ENCODE measurements at places on chromosomes 12 and 14.

GRCh38 chr12:131983554-131983953 lies 33.8 kb downstream of the EP400 start:
- DNase-seq: no peak

DNA sequence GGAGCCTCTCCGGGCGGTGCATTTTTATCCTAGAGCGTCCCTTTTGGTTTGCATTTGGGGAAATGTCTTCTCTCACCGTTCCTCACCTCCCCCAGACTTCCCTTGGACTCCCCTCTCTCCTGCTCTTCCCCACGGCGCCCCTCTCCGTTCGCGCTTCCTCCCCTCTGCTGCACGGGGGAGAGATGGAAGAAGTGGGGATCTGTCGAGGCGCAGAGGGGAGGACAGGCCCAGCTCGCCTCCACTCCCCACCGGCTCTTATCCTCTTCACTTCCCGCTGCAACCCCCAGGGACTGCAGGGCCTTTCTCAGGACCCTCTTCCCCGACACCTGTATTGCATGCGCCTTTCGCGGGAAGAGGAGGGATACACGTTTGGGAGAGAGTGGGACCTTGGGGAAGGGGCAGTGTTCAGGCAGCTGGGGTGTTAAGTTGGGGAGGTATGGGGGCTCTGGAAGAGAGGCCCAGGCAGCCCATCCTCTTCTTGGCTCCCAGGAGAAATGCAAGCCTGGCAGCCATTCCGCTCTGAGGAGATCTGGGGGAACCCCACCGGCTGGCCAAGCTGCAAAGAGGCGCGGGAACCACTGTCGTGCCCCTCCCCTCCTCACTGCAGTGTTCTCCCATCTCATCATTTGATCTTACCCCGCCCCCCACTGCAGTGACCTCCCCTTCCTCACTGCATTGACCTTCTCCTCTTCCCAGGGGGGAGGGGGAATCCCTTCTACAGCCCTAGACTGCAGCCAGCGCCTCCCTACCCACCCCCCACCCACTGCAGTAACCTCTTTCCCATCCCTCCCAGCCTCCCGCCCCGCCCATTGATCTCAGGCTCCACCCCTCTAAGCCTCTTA lies 788 bp downstream of the ENO2 start:
- DNase-seq: no peak

DNA sequence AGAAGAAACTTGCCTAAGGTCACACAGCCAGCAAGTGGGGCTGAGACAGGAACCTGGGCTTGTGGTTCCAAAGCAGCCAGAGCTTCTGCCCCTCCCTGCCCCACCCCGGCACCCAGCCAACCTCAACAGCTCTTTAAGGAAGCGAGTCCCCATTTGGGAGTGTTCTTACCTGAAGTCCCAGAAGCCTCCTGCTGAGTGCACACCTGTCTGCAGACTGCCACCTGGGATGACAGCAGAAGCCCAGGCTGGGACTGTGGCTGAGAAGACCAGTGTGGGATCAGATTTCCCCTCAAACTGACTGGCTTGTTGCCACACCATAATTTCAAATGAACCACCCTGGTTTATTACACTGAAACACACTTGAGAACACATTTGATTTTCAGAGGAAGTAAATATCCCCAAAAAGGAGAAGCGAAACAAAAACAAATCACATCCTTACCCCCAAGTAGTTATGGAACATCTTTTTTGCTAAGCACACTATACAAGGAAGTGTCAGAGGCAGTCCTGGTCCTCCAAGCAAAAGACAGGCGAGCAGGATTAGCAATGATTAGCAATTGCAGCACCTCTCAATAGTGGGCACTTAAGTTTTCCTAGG lies 6.3 kb upstream of the RIN3 start:
- DNase-seq: no peak

DNA sequence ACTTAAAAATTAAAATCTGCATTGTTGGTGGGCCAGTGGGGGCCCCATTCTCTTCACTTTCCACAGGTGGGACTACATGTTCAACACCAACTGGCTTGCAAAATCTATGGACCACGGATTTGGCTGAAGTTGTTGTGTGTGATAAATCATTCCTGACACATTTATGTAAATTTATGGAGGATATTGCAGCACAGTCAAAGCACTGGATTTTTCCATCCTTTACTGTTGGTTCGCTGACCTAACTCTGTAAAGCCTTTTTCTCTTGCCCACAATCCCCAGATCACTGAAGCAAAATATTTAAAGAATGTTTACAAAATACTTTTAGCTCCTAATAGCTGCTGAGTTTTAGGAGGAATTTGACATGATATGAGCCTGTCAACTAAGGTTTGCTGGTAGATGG lies 219.7 kb upstream of the PRICKLE1 start:
- DNase-seq: no peak

DNA sequence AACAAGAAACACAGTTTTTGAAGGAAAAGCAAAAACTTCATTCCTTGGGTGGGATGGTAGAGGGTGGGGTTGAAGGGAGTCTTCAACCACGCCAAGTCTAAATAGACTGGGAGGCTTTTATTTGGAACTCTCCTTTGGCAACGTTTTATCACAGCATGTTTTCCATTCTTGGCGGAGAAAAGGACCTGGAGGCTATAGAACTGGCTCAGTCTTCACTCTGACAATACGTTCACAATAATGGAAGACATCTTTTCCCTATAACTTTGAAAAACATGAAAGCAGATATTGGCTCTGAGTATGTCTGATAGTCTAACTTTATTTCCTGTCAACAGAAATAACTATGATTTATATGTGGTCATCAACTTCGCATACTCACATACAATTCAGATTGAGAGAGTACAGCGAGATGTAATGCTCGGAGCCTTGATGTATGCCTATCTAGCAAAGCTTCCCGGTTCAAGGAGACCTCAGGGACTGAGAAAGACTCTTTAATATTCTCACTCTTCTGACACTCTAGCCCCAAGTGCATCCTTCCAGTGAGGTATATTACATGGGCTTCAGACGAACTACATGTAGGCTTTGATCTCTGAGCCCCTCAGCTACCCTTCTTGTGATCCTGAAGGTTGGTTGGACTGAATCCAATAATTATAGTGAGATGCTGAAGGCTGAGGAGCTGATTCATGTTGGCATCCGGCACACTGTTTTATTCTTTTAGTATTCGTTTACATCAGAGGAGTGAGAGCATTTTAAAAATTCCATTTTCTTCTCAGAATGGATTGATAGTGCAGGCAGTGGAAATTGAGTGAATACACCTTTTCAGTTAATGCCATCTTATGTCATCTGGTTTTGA lies 14.0 kb downstream of the TMEM30B start:
- no peak for DNase-seq

GRCh38 chr12:53220694-53221202 lies 11.3 kb downstream of the RARG start:
- DNase-seq: peak; percentile 96

- no peak for DNase-seq
Observed at GRCh38 chr12:59007620-59008019, 87.3 kb upstream of the LRIG3 start.

DNA sequence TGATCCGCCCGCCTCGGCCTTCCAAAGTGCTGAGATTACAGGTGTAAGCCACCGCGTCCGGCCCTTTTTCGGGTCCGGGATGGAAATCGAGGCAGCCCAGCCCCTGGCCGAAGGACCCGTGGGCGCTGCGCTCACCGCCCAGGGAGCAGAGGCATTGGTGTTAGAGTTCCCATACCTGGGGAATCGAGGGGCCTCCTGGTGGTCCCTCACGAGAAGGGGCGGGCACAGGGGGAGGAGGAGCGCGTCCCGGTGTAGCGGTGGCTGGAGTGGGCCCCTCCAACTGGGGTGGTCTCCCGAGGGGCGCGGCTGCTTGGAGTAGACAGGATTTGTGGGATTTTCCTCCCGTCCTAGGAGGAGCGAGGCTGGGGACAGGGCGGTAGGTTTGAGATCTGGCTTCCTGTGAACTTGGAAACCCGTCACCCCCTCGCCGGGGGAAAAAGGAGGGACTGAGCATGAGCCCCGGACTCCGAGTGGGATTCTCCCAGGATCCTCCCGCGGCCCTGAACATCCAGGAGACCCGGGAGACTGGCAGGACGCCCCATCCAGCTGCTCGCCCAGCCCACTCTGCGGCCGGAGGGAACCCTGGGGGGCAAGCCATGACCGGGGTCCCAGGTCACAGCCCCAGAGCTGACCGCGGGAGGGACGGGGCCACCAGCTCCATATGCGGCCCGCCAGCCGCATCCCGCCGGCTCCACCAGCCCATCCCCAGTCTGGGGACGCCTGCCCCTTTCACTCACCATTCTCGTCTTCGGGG lies 70.9 kb downstream of the ASCL4 start:
- DNase-seq: no peak

DNA sequence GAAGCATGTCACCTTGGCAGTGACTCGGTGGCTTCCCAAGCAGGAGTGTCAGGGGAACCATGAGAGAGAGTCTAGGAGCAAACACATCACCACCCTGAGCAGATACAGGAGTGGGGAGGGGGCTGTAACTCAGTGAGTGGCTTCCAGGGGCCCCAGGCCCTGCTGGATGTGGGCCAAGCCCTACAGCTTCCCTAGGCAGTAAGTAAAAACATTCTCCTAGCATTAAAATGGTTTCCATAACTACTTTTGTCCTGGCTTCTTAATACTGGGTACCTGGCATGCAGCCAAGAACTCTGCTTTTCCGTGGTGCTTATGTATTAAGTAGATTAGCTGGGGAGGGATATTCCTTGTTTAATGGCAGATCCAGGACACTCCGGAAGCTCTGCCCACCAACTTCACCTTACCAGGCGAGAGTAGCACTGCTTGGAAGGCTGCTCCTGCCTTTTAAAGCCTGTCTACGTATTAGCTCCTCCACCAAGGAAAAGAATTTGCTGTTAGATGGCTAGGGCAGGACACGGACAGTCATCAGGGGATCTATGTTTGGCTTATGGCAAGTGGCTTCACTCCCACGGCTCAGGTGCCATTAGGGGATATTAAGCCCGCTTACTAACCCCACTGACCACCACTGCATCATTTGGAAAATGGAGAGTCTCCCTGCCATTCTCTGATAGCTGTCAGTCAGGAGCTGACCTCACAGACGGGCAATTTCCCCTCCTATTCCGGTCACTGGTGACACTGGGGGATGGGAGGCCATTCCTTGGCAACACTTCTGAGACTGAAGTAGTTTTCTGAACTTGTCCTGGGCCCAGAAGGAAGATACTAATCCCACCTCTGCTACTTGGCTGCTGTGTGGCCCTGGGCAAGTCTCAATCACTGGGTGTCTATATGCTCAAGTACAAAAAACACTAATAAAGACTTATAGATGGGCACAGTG lies 22.8 kb downstream of the OTUB2 start:
- DNase-seq: no peak

DNA sequence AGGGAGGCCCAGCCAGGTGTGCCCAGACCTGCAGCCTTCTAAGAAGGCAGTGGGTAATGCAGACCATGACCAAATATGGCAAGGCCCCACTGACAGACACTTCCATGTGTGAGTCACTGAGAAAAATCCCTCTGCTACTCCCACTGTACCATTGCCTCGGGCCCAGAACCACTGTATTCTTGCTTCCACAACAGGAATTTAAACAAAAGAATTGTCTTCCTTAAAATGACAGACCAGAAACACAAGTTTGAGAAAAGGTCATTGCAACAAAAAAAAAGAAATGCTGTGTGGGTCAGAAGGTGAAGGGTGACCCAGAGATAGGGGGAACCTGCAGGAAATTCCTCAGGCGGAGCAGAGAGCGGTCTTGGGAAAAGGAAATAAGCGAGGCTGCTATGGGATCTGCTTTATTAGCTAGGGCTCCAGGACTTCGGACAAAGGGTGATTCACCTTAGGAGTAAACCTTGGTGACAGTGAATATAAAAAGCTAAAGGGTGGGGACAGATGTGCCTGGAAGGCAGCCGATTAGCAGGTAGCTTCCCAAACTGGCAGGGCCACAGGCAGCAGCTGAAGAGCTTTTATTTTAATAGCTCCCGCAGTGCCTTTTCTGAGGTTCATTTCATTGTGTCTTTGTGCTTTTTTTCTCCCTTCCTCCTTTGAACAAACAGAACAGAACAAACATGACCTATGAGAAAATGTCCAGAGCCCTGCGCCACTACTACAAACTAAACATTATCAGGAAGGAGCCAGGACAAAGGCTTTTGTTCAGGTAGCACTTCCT lies 185.3 kb upstream of the BCL2L14 start:
- no peak for DNase-seq

GRCh38 chr14:24422261-24422660 lies 7.2 kb downstream of the CBLN3 start:
- DNase-seq: no peak

- no peak for DNase-seq
Observed at GRCh38 chr12:46147144-46147543, 121.7 kb downstream of the SLC38A1 start.

GRCh38 chr12:112750971-112751370 lies 40.6 kb upstream of the RPH3A start:
- no peak for DNase-seq

DNA sequence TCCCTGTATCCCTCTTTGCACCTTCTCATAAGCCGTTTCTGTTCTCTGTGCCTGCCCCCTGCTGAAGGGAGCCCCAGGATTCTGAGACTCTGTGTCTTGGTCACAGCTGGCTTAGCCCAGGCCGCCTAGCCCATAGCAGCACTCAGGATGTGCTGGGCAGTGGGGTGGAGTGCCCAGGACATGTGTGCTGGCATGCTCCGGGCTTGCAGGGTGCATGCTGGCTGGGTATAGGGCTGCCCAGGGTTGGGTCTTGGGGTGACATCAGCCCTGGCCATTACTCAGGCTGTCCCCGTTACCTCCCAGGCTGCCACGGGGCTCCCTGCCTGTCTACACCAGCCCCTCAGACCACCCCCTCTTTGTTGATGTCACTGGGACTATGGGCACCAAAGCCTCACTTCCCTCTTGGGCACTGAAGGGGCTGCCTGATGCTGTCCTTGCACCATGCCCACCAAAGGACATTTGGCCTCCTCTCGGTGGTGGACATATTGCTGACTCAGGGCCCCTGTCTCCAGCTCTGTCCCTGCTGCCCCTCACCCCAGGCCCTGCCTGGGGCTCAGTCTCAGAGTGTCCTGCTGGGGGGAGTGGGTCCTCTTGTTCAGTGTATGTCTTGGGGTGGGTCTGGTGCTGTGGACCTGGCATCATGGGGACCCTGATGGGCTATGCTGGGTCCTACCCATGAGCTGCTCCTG lies 2.4 kb downstream of the CEP170B start:
- DNase-seq: no peak

- peak; percentile 34 for DNase-seq
Observed at GRCh38 chr12:51924551-51925319, 17.4 kb downstream of the ACVRL1 start.

GRCh38 chr12:108616359-108616758 lies 17.3 kb downstream of the SELPLG start:
- DNase-seq: no peak

GRCh38 chr12:76590131-76590530 lies 30.6 kb upstream of the OSBPL8 start:
- DNase-seq: no peak

DNA sequence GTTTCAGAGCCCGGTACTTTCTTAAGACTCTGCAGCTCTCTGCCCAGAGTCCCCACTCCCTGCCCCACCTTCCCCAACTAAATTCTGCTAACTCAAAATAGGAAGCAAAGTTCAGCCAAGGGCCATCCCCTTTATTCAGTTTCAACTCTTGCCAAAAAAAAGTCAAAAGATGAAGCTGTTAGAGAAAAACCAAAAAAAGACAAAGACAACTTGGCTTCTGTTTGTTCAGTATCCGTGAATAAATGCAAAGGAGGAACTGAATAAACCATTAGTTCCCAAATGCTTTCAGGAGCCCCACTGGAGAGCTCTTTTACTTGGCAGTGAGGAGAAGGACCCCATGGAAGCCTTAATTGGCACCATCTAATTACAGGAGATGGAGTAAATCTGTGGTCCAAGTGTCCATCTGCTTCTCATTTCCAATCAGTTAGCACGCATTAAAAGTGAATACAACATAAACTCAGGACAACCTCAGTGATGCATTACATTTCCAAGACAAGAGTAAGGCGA lies 155.4 kb upstream of the GZMB start:
- DNase-seq: no peak
